ENCODE measurements at places on chromosomes 11 and 22. TPM values are rescaled to one million over a fixed set of nuclear protein-coding genes. Genes with fewer than 3 reads are reported as not detected.

Gene BEST1
- 0.15 TPM for total RNA-seq

Gene CEP126
- total RNA-seq = 0.64 TPM

Gene FJX1
- not detected for total RNA-seq

Gene PGGHG
- total RNA-seq = 188 TPM

Gene OR10A2
- total RNA-seq = not detected

DNA sequence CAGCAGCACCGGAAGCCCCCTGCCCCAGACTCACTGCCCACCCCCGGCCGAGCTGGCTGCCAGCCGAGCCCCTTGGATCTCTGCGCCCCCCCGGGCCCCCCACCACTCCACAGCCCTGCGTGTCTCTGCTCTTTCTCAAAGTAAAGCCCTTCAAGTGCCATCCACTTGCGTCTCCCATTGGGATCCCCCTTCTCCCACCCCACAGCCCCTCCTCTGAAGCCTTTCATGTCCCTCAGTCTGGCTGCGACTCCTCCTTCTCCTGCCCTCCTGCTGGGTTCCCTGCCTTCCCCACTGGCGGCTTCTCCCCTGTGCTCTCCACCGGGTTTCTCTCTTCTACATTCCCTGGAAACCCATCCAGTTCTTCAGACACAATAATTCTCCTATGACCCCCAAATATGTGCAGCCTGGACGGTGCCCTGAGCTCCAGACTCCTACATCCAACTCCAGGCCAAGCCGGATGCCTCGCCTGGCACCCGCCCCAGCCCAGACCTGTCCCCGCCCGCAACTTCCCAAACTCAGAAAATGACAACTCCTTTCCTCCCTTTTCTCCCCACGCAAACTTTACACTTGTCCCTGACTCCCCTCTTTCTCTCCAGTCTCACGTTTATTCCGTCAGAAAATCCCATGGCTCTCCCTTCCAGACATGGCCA, 108.9 kb downstream of the WNT7B start:
- no peak overlapping the region for H3K4me3 ChIP-seq
- no peak for DNase-seq
- no peaks in the 10 kb centered on the region for H3K4me1 ChIP-seq
- H3K27ac ChIP-seq = no peak overlapping the region
- H3K36me3 ChIP-seq = no peaks in the 10 kb centered on the region
- peaks cover 4% of the 10 kb centered on the region for H3K27me3 ChIP-seq

DNA sequence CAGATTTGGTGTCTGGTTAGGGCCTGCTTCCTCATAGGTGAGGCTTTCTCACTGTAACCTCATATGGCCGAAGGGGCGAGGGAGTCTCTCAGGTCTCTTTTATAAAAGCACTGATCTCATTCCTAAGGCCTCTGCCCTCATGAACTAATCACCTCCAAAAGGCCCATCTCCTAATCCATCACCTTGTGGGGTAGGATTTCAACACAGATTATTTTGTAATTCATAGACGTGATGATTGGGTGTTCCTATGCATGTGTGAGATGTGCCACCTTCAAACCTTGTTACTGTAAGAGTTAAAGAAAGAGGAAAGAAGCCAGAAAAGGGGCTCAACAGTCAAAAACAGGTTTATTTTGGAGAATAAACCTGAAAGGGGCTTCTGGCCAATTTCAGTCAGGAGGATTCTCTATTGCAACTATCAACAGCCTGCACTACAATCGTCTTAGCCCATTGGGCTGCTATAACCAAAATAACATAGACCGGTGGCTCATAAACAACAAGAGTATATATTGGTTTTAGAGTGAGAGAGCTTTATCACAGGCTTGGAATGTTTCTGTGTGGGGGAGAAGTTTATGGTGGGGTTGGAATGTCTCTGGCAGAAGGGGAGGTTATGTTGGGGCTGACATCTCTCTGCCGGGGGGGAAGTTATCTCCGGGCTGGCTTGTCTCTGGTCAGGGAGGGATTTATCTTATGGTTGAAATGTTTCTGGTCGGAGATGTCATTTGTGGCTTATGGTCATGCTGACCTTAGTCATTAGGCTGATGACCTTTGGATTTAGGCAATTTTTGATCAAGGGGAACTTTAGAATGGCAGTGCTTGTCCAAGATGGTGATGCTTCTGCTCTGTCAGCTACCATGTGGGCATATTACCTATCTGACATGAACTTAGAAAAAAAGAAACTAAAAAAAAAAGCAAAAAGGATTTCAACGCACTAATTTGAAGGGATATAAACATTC, 35.1 kb downstream of the CSF2RB start:
- no peak for DNase-seq
- H3K4me3 ChIP-seq = no peak overlapping the region
- no peaks in the 10 kb centered on the region for H3K36me3 ChIP-seq
- no peaks in the 10 kb centered on the region for H3K27me3 ChIP-seq
- no peaks in the 10 kb centered on the region for H3K4me1 ChIP-seq

DNA sequence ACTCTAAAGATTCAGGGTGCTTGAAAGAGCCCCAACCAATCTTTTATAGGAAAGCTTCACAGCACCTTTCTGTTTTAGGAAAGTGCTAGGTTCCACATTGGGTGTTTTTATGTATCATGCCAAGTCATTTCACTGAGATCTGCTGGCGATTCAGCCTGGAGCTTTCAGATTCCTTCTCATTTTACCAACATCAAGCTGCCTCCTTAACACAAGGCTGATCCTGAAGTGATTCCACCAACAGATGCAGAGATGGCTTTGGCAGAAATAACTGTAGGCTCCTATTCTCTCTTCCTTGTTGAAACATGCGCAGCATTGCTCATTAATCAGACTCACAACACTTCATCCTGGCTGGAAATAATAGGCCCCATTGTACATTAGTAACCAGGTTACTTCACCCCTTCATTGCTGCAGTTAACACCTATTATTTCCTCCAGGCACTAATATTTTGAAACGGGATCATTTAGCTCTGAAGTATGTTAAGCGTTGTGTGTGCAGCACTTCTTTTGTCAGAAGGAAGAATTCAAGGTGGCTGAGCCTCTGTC, 89.0 kb downstream of the OPCML start:
- H3K27me3 ChIP-seq = no peaks in the 10 kb centered on the region
- H3K27ac ChIP-seq = no peak overlapping the region
- DNase-seq = no peak
- no peak overlapping the region for H3K4me3 ChIP-seq

DNA sequence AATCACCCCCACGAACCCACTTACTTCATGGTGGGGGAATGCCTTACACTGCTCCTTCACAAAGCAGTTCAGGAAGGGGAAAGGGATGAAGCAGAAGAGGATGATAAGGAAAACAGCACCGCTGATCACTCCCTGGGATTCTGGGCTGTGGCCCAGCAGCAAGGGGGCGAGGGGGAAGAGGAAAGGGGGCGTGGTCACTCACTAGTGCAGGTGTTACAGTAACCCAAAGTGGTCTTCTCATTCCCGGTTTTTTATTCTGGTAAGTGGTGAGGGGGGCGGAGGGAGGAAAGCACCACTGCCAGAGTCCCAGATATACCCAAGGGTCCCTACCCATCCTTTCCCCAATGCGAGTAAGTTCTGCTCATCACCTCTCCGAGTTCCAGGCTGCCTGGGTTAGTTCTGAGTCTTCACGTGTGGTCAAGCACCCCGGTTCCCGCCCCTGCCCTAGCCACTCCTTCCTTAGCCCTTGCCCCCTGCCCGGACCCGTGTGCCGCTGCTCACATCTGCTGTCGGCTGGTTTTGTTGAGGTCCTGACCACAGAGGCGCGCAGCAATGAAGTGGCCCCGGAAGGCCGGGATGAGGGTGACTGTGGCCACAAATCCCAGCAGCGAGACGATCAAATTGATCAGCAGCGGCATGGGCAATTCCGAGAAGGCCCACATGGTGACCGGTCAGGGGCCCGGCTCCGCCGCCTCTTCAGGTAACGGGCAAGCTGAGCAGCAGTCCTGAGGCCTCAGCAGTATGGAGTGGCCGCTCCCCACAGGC, 477 bp downstream of the DPAGT1 start:
- peak overlapping the region; percentile 94 for H3K27ac ChIP-seq
- DNase-seq = no peak
- H3K4me3 ChIP-seq = peak overlapping the region; percentile 96
- no peaks in the 10 kb centered on the region for H3K27me3 ChIP-seq
- H3K36me3 ChIP-seq = peaks cover 16% of the 10 kb centered on the region

Measured in CD4-positive, CD25-positive, alpha-beta regulatory T cell (primary cell).